ENCODE measurements at places on chromosomes 5 and 9.
A peak's percentile ranks its signal among the peaks of the same experiment; 100 is the strongest.

DNA sequence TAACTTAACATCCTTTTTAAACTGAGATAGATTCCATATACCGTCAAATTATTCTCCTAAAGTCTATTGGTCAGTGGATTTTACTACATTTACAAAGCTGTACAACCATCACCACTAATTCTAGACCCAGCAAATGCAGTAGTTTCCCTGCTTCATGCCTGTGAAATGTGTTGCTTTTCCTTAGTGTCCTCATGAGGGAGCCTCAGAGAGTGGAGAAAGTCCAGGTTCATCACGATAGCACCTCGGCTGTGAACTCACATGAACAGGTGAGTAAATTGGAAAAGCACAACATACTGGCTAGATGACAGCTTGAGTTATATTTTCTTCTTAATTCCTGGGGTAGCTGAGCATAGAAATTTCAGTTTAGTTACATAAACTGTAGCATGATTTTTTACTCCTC lies 653.7 kb downstream of the MTRR start:
- DNase-seq: no peak

DNA sequence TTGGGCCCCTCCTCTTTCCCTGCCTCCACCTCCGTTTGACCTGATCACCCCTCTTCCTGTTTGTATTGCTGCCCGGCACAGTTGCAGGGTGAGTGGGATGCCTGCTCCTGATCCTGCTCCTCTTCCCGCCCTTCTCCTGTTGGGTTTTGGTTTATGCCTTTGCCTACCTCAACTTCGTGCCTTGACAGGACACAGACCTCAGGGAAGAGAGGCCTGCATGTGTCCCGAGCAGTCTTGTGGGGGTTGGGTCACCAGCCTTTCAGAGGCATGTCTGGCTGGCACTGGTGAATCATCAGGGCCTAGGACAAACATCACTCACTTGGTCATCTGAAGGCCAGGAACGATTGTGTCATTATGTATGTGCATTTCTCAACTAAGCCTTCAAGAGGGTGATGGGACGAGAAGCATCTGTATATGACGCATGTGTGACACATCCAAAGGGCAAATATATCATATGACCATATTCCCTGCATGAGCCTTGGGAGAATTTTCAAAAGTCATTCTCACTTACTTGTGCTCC lies 56.9 kb downstream of the NPR3 start:
- peak; percentile 65 for DNase-seq

DNA sequence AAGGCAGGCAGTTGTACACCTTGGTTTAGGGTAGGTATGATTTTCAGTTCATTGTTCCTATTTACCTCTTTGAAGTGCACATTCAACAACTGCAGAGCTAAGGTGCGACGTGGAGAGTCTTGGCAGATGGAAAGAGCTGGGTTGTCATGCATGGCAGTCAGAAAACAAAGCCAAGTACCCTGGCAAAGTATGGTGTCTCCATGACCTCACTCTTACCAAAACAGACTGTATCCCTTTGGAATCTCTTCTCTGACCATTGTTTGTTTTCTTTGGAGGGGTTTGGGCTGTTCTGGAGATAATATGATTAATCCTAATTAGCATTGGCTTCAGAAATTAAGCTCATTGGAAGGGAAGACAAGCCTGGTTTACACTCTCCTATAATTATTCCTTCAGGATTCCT lies 665.7 kb downstream of the DNAH5 start:
- no peak for DNase-seq

DNA sequence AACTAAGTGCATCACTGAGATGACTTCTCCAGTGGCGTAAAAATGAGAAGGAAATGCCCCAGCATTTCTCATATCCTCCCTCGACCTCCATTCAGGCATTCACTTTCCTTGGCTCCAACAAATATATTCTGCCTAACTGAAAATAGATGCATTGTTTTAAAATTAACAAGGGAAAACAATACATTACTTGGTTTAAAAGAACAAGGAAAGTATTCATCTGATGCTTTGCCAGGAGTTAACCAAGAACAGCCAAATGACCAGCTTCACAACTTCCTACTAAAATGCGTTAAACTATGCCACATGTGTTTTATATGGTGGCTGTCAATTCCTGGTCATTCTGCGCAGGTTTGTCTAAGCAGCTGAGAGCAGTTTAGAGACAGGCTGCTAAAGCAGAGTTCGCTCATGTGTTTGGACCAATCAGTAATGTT lies 121.4 kb downstream of the GNAQ start:
- DNase-seq: no peak

GRCh38 chr5:59496524-59497134 lies 396.9 kb downstream of the PDE4D start:
- DNase-seq: no peak

- DNase-seq: no peak
Observed at GRCh38 chr9:68443624-68444023, 87.2 kb downstream of the PGM5 start.

DNA sequence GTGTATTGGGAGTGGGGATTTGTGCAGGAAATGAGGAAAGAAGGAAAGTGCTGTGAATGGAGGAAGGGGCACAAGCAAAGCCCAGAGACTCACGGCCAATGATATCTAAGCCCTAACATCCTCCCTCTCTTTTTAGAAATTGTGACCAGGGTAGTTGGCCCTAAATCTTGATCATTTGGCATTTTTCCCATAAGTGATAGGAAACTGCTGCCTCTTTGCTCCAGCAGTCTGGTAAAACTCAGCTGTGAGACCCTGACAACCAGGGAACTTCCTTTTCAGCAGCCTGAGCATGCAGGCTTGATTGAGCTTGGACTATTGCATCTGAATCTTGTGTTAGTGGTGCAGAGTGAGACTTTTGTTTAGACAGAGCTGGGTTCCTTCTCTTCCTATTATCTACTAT lies 9.6 kb upstream of the ADRB2 start:
- DNase-seq: no peak

DNA sequence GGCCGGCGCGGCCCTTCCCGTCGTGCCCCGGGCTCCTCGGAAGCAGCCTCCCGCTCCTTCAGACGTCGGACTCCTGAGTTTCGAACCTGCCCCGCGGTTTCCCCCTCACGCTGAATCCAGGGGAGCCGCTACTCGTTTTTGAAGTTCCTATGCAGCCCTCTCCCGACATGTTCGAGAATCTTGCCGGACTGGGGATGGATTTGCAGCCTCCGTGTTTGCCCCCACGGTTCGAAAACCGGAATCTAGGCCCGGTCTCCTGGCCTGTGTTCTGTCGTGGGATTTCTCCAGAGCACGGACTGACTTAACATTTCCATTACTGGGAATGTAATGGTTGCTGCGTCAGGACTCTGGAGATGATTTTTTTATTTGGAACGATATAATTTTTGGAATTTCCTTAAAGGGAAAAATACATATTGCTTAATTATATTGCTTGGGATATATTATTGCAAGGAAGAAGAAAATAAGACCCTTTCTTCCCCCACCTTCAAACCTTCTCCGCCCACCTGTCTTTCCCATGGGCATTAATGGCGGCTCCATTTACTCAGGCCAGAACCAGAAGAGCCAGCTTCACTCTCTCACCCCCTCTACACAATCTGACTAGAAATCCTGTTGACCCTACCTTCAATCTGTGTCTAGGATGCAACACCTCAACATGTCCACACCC lies 8.5 kb upstream of the MGAT1 start:
- DNase-seq: no peak

GRCh38 chr5:143225511-143225910 lies 178.0 kb downstream of the NR3C1 start:
- no peak for DNase-seq

- no peak for DNase-seq
Observed at GRCh38 chr9:111937781-111938426, 41.3 kb downstream of the UGCG start.

GRCh38 chr5:12392246-12392645 lies 488.0 kb upstream of the CTNND2 start:
- DNase-seq: no peak

DNA sequence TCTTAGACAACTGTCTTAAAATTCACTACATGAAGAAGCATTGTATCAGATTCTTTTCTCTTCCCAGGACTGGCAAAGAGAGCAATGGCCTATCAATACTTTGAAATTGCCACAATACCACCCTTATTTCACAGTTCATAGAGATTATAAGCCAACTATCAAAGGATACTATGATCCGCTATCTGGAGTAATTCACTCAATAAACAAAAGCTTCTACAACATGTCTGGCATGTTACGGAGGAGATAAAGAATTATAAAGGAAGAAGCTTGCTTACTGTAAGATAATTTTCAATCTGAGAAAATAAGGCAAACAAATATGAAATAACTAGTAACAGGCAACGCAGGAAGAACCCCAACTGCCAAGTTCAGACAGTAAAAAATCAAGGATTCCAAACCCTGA lies 114.8 kb downstream of the GNAQ start:
- DNase-seq: no peak

DNA sequence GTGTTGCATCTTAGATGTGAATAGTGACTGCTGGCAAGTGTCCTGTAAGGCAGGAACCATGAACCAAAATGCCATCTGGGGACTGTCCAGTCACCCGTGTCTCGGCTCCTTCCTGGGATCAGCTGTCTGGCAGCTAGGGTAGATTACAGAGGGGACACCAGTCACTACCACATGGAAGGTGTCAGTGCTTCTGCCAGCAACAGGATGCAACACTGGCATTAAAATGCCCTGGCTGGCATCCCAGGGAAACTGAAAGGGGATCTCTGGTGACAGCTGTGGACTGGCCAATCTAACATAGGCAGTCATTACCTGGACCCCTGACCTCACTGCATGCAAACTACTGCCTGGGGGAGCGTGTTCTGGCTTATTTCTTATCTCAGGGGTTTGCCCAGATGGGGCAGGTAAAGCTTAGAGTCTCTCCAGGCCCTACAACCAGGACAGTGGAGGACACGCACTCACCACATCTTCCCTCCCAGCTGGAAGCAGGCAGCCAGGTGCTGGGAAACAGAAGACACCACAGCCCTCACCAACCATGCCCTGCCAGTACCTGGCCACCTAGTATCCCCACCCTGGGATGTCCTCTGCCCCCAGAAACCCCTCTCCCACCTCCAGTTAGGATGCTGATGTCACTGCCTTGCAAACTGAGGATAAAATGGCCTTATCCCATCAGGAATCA lies 83.8 kb downstream of the SEMA4D start:
- DNase-seq: no peak

DNA sequence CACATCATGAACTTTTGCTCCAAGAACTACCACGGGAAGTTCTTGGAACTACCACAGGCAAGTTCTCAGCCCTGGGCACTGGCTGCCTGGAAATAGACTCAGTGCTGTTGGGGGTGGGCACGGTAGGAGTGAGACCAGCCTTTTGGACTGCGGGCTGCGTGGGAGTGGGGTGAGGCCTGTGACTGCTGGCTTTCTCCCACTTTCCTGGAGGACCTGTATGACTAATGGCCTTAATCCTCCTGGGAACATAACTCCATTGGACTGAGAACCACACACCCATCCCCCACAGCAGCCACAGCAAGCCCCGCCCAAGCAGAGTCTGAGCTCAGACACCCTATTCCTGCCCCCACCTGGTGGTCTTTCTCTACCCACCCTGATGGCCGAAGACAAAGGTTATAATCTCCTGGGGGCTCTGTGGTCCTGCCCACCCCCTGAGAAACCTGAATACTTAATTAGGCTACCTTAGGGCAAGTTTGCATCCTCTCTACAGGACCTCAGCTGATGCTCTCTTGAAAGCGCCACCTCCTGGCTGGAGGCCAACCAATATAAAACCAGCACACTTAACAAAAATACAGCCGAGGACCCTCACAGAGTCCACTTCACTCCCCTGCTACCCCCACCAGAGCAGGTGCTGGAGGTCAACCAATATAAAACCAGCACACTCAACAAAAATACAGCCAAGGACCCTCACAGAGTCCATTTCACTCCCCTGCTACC lies 112.6 kb downstream of the CACNA1B start:
- DNase-seq: no peak

DNA sequence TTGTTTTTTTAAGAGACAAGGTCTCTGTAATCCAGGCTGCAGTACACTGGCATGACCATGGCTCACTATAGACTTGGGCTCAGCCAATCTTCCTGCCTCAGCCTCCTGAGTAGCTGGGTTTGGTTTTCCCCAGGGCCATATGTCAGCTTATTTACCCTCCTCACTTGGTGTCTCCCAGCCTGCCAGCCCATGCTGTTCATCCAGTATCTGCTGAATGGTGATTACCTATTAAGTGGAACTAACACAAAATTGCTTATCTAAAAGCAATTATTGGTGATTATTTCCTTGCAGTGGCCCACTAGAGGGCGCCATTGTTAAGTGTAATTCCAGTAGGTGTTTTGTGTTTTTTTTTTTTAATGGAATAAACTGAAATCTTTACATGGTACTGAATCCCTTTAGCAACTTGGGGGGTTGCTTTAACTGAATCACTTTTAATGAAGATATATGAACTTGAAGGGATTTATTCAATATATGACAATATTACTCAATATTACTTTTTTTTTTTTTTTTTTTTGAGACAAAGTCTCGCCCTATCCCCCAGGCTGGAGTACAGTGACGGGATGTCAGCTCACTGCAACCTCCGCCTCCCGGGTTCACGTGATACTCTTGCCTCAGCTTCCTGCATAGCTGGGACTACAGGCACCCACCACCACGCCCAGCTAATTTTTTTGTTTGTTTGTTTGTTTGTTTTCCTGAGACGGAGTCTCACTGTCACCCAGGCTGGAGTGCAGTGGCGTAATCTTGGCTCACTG lies 13.8 kb downstream of the EXOSC2 start:
- no peak for DNase-seq

- no peak for DNase-seq
Observed at GRCh38 chr5:95845391-95845790, 22.9 kb upstream of the GLRX start.

- DNase-seq: no peak
Observed at GRCh38 chr5:154071799-154072413, 33.1 kb downstream of the MFAP3 start.

- DNase-seq: no peak
Observed at GRCh38 chr5:73596705-73597328, 29.2 kb upstream of the ARHGEF28 start.

GRCh38 chr5:66343370-66344071 lies 199.4 kb downstream of the SREK1 start:
- DNase-seq: no peak

GRCh38 chr5:116459301-116459700 lies 115.3 kb downstream of the SEMA6A start:
- no peak for DNase-seq

- no peak for DNase-seq
Observed at GRCh38 chr9:100211476-100211875, 112.4 kb downstream of the INVS start.
